ENCODE measurements at places on chromosomes 12 and 14.
A peak's percentile ranks its signal among the peaks of the same experiment; 100 is the strongest.

GRCh38 chr12:54936736-54937135 lies 47.8 kb downstream of the TESPA1 start:
- no peak for DNase-seq

DNA sequence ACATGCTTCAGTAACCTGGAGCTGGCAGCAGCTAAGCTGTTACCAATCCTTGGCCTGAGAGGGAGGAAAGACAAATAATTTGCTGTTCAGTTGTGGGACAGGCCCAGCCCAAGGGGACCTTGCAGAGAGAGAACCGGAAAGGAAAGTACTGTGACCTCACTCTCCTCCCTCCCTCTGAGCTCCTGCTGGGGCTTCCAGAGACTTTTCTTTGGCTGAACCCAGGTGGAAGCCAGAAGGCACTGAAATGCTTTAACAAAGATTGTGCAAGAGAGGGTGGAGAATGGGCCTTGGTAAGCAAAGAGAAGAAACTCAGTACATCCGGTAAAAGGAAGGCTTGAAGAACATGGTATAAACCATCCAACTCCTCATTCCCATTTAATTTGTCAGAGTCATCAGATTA lies 457.1 kb downstream of the GLT1D1 start:
- no peak for DNase-seq

GRCh38 chr12:31236998-31237637 lies 88.8 kb downstream of the SINHCAF start:
- DNase-seq = no peak

DNA sequence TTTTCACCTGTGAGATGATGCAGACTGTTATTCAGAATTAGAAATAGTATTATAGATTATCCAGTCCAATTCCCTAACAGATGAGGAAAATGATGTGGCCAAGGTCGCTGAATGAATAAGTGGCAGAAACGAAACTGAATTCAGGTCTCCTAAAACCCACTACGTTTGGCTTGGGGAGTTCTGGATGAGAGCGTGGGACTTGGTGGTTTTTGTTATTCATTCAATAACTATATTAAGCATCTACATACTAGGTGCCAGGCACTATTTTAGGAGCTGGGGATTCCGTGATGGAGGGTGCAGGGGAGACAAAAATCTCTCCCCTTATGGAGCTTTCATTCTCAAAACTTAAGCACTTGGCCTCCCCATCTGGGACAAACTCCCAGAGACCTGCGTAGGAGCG lies 813 bp upstream of the CCDC184 start:
- DNase-seq = no peak

GRCh38 chr12:3178671-3179313 lies 101.6 kb downstream of the TSPAN9 start:
- no peak for DNase-seq

- no peak for DNase-seq
Measured at GRCh38 chr12:51817027-51817953, 31.2 kb downstream of the FIGNL2 start.

- no peak for DNase-seq
Measured at GRCh38 chr12:132472386-132472785, 17.6 kb upstream of the FBRSL1 start.

GRCh38 chr12:26153421-26154154 lies 28.8 kb upstream of the BHLHE41 start:
- no peak for DNase-seq

DNA sequence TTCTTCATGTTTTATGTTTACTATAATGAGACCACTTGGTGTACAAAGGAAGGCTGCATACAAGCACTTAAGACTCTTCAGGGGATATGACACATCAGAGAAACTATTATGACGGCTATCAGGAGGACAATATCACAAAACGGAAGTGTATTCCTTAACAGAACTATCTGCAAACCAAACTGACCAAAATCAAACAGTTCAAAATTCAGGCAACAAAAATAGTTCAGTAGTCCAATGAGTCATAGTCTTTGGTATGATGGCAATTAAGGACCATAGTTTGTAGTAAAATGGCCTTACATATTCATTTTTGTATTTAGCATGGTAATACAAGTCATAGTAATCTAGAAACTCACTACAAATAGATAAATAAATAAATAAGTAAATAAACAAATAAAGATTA lies 1638.7 kb upstream of the SEL1L start:
- no peak for DNase-seq

GRCh38 chr12:88458327-88458726 lies 121.9 kb downstream of the KITLG start:
- DNase-seq = no peak

DNA sequence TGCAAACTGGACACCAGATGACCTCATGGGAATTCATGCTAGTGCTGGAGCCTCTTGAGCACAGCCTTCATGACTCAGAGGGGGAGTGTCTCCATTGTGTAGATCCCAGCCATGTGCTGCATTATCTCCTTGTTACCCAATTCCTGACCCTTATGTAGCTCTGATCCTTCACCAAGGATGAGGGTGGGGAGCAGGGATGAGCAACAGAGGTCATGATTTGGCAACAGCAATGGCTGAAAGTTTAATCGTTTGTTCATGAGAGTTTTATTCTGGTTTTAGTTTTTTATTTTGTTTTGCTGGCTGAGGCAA lies 9.5 kb upstream of the BDKRB1 start:
- DNase-seq = peak; percentile 83

DNA sequence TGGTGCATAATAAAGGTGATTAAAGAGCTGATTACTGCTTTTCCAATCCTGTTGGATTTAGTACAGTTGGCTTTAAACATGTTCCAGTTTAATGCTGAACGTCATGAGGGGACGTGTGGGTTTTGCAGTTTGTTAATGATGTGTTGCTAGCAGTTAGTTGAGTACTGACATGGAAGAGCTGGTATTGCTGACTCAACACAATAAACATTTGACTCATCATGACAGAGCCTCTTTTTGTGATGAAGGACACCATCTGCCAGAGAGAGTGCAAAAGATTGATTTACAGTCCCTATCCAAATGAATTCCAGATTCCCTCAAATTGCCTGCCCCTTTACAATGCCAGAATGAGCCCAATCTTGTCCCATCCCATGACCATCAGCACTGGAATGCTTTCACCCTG lies 346.2 kb upstream of the PRICKLE1 start:
- DNase-seq = no peak

GRCh38 chr12:84201976-84202375 lies 710.6 kb downstream of the SLC6A15 start:
- peak; percentile 72 for DNase-seq

- DNase-seq = no peak
Measured at GRCh38 chr12:64810831-64811230, 13.6 kb upstream of the TBC1D30 start.

DNA sequence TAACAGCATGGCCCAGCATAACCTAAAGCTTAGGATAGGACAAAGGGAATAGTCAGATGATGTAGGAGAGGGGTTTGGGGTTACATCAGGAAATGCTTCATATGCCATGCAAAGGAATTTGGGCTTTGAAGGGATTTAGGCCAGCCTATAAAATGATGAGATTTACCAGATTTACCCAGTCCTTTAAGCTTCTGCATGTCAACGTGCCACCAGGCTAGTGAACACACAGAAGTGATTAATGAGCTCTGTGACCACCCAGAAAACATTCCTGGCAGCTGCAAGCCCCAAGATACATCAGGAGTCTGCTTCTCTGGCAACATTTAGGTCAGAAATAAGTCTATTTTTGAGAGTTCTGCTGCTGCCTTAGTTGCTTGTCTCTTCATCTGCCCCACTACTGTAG lies 118.3 kb downstream of the LRIG3 start:
- DNase-seq = no peak

GRCh38 chr14:65704850-65705249 lies 292.3 kb downstream of the FUT8 start:
- no peak for DNase-seq
